Prostate gland (tissue), 2 donors: ENCODE measurements at places on chromosomes 5 and 9.

GRCh38 chr5:174411479-174411819, 312.9 kb upstream of the MSX2 start:
- no peaks in the 10 kb centered on the region for H3K4me1 ChIP-seq
- no peaks in the 10 kb centered on the region for H3K27me3 ChIP-seq
- H3K36me3 ChIP-seq: no peaks in the 10 kb centered on the region
- no peak overlapping the region for H3K4me3 ChIP-seq

GRCh38 chr9:117076571-117077290, 338.1 kb downstream of the ASTN2 start:
- H3K36me3 ChIP-seq: no peaks in the 10 kb centered on the region
- no peak overlapping the region for H3K4me3 ChIP-seq
- DNase-seq: no peak
- H3K27me3 ChIP-seq: no peaks in the 10 kb centered on the region

- no peaks in the 10 kb centered on the region for H3K4me1 ChIP-seq
- no peaks in the 10 kb centered on the region for H3K36me3 ChIP-seq
- no peak overlapping the region for H3K27ac ChIP-seq
- no peak overlapping the region for H3K4me3 ChIP-seq
- H3K27me3 ChIP-seq: no peaks in the 10 kb centered on the region
These were observed 1087.7 kb upstream of the ARRDC3 start for GRCh38 chr5:92470770-92471169.

DNA sequence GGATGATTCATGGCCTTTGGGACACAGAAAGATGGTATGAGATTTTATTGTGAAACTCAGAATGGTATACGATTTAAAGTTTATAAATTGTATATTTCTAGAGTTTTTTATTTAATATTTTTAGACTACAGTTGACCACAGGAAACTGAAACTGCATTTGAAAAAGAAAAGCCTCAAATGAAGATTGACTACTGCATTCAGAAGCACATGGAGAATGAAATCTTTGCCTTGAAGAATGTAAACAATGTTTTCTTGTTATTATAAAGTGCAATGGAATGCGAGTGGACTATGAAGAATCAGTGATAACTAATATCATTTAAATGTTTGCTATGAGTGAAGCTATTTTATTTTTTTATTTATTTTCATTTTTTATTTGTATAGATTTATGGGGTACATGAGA, 169.1 kb upstream of the CDH18 start:
- no peak for DNase-seq
- no peaks in the 10 kb centered on the region for H3K27me3 ChIP-seq
- H3K4me3 ChIP-seq: no peak overlapping the region
- no peak overlapping the region for H3K27ac ChIP-seq
- H3K36me3 ChIP-seq: no peaks in the 10 kb centered on the region
- no peaks in the 10 kb centered on the region for H3K4me1 ChIP-seq

DNA sequence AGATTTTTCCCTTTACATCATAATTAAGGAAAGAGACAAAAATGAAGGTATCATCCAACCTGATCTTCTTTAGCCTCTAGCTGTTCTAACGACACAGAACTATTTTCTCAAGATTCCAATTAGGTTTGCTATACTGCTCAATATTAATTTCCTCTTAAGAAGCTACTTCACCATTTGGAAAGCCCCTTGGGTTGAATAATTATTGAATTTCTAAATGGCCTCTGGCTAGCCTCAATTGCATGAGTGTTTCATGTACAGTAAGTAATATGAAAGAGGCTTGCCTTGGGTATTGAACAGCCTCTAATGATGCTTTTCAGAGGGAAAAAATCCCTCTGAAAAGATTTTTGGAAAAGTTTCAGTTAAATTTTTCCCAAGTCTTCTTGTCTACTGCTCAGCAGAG, 3.7 kb upstream of the MOB3B start:
- H3K4me3 ChIP-seq: no peak overlapping the region
- H3K27ac ChIP-seq: no peak overlapping the region
- no peak for DNase-seq
- H3K36me3 ChIP-seq: no peaks in the 10 kb centered on the region

- H3K4me3 ChIP-seq: no peak overlapping the region
- no peak for DNase-seq
- no peaks in the 10 kb centered on the region for H3K4me1 ChIP-seq
- H3K36me3 ChIP-seq: no peaks in the 10 kb centered on the region
- H3K27me3 ChIP-seq: no peaks in the 10 kb centered on the region
- no peak overlapping the region for H3K27ac ChIP-seq
These were observed 787.4 kb upstream of the RGMB start for GRCh38 chr5:97986069-97986468.

- no peaks in the 10 kb centered on the region for H3K4me1 ChIP-seq
- H3K27ac ChIP-seq: no peak overlapping the region
- H3K4me3 ChIP-seq: no peak overlapping the region
- H3K36me3 ChIP-seq: no peaks in the 10 kb centered on the region
- no peaks in the 10 kb centered on the region for H3K27me3 ChIP-seq
These were observed 754.3 kb downstream of the TLE4 start for GRCh38 chr9:80326105-80326504.

DNA sequence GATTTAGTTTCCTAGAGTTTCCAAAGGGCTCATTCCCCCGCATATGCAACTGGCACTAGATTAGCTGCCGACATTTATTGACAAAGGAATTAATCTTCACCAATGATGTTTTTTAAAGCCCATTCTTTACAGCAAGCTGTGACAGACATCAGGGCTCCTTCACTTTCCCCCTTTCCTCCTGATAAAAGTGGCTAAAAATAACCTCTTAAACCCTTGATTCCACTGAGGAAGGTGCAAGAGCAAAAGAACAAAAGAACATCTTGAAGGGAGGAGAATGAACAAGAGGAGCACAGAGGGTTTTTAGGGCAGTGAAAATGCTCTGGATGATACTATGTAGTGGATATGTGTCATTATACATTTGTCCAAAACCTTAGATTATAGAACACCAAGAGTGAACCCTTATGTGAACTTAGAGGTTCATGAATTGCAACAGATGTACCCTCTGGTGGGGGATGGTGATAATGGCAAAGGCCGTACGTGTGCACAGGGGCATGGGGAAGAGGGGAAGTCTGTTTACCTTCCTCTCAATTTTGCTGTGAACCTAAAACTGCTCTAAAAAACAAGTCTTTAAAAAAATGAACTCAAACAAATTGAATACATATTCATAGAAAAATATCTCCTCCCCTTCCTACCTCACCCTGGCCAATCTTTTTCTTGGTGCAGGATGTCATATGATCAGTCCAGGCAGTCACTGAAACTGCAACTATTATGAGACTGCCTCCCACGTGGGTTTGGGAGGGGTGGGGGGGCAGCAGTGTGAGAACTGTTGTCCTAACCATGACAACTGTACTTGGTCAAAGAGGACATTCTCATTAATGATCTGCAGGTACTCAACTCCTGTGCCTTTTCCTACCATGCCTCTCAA, 83.0 kb downstream of the MARCHF3 start:
- no peaks in the 10 kb centered on the region for H3K36me3 ChIP-seq
- no peak for DNase-seq
- H3K4me1 ChIP-seq: no peaks in the 10 kb centered on the region
- H3K4me3 ChIP-seq: no peak overlapping the region

DNA sequence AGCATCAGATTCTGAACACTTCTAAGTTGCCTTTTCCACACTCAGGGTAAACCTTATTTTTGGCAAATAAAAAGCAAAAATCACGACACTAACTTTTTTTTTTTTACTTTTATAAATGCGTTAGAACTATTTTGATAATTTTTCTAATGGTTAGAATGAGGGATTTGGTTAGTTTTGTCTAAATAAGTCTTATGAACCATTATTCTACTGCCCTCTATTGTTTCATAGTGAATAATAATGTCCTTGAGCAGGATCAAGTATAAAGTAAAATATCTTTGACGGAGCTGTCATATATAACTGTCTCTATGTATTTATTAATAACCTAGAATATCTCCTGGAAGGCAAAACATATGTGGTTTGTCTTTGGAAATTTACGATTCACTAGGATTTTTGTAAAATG, 631.8 kb downstream of the GABRG2 start:
- H3K27ac ChIP-seq: no peak overlapping the region
- no peaks in the 10 kb centered on the region for H3K4me1 ChIP-seq
- no peak for DNase-seq
- no peak overlapping the region for H3K4me3 ChIP-seq

GRCh38 chr5:122924719-122925395, 79.4 kb downstream of the SNX24 start:
- no peaks in the 10 kb centered on the region for H3K36me3 ChIP-seq
- H3K4me3 ChIP-seq: no peak overlapping the region

GRCh38 chr5:14504332-14504727, 77.3 kb upstream of the OTULINL start:
- no peak for DNase-seq
- no peaks in the 10 kb centered on the region for H3K36me3 ChIP-seq
- no peaks in the 10 kb centered on the region for H3K4me1 ChIP-seq
- H3K4me3 ChIP-seq: no peak overlapping the region
- H3K27me3 ChIP-seq: no peaks in the 10 kb centered on the region

DNA sequence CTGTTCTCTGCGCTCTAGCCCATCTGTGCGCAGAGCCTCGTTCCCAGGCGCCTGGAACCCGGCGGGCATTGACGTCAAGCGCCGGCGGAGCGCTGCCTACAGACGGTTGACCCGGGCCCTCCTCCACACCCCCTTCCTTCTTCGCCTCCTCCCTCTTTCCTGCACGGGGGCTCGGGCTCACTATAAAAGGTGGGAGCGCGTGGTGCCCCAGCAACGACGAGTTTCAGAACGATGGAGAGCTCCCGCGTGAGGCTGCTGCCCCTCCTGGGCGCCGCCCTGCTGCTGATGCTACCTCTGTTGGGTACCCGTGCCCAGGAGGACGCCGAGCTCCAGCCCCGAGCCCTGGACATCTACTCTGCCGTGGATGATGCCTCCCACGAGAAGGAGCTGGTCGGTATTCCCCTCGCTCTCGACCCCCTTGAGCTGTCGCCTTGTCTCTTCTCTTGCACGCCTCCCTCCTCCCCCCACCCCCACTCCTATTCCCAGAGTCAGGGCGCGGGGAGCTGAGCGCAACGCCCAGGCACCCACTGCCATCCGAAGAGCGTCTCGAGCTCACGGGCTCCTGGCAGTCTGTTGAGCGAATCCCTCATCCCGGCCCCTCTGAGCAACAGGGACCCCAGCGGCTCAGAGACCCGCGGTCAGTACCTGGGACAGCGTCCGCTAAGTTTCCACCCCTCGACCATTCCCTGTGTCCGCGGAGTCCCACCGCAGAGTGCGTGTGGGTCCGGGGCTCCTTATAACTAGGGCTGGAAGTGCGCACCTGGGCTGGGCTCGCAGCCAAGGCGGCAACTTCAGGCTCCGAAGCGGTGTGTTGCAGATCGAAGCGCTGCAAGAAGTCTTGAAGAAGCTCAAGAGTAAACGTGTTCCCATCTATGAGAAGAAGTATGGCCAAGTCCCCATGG, at the start of gene CARTPT:
TSS of gene CARTPT (plus strand) at position 213 of the 902 bp plus-strand sequence. CDS start at position 232, 19 bp downstream.
- H3K27me3 ChIP-seq: no peaks in the 10 kb centered on the region
- H3K4me1 ChIP-seq: peaks cover 5% of the 10 kb centered on the region
- no peaks in the 10 kb centered on the region for H3K36me3 ChIP-seq
- H3K4me3 ChIP-seq: no peak within 1 kb of the TSS
- DNase-seq: no peak

GRCh38 chr5:137320056-137321045, 178.8 kb downstream of the SPOCK1 start:
- H3K4me3 ChIP-seq: no peak overlapping the region
- H3K27me3 ChIP-seq: no peaks in the 10 kb centered on the region
- no peaks in the 10 kb centered on the region for H3K36me3 ChIP-seq
- peaks cover 3% of the 10 kb centered on the region for H3K4me1 ChIP-seq
- H3K27ac ChIP-seq: no peak overlapping the region

DNA sequence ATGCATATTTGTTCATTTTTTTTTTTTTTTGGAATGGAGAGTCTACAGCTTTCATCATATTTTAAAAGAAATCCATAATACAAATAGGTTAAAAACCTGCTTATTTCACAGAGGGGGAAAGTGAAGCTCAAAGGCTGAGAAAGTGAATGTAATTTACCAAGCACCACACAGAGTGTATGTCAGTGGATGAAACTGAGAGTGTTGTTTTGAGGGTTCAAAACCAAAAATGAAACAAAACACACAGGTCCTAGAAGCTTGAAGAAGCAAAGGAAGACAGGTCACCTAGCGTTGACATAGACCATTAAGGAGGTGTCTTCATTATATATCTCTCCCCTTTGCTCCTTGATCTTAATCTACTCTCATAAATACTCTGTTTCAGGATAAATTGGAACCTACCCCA, 7.5 kb downstream of the NMUR2 start:
- no peaks in the 10 kb centered on the region for H3K4me1 ChIP-seq
- H3K4me3 ChIP-seq: no peak overlapping the region
- H3K36me3 ChIP-seq: no peaks in the 10 kb centered on the region
- no peak for DNase-seq
- no peaks in the 10 kb centered on the region for H3K27me3 ChIP-seq

DNA sequence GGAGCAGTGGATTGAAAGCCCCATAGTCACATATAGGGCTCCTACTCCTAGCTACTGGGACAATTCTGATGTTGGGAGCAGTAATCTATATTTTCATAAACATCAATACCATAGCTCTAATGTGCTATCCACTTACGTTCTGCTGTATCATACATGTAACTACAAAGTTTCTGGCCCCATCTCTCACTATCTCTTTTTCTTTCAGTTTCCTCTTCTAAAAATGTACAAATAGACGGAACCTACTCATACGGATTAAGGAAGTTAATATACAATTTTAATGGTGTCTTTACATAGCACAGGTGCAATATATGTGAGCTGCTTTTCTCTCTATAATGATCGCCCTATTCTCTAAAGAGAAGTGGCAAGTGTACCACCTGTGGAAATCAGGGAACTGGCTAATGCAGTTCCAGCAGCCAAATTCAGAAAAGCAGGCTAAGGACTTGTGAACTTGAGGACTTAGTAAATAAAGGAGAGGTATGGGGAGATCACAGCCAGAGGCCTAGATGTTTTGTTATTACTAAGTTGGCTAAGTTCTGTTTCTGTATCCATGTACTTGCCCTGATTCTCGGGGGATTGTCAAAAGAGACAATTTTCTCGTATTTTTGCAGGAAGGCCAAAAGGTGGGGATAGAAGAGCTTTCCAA, 1021.9 kb downstream of the CDH12 start:
- H3K27me3 ChIP-seq: no peaks in the 10 kb centered on the region
- H3K36me3 ChIP-seq: no peaks in the 10 kb centered on the region
- no peak overlapping the region for H3K27ac ChIP-seq
- H3K4me3 ChIP-seq: no peak overlapping the region
- H3K4me1 ChIP-seq: no peaks in the 10 kb centered on the region
